T follicular helper cell (primary cell): ENCODE measurements at places on chromosomes 2 and 18.

DNA sequence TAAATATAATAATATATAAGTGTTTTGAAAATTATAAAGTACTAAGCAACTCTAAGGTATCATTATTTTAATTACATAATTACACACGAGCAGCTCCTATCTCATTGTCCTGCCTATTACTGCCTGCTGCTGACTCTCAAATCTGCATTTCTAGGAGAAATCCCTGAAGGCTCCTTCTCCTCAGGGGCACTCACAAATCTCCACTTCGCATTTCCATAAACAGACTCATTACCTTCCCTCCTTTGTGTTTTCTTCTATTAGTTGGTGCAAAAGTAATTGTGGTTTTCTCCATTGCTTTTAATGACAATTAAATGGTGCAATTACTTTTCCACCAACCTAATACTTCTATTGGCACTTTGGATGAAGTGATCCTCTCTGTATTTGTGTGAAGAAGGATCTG, 135.0 kb upstream of the HNMT start:
- no peak for DNase-seq

GRCh38 chr2:237517990-237518389, 30.9 kb downstream of the MLPH start:
- DNase-seq, result no peak

GRCh38 chr18:9466846-9467245, 8.5 kb upstream of the RALBP1 start:
- DNase-seq, result no peak

- no peak for DNase-seq
Observed at GRCh38 chr2:177241711-177242120, 22.8 kb downstream of the NFE2L2 start.

GRCh38 chr2:234995332-234996068, 43.7 kb downstream of the SH3BP4 start:
- DNase-seq, result no peak

DNA sequence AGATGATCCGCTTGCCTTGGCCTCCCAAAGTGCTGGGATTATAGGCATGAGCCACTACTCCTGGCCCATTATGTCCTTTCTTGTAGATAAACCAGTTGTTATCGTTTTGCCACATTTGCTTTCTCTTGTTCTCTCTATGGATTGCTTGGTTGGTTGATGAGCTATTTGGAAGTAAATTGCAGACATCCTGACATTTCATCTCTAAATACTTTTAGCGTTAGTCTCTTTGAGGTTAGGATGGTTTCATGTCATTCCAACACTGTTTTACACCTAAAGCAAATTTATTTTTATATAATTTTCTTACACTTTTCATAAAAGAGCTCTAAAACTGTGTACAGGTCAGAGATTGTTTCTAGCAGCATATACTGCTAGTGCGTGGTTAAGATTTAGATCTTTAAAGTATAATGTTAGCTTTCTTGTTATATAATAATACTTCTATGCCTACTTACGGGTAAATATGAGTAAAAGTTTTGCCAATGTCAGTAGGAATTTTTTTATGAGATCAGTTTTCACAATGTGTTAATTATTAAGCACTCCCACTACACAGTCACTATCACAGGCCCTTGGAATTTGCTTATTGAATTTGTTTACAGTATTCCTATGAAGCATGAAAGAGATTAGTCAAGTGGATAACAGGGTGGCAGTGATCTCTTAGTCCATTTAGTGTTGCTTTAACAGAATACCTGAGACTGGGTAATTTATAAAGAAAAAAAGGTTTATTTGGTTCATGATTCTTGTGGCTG, 10.3 kb downstream of the POLI start:
- DNase-seq, result no peak

DNA sequence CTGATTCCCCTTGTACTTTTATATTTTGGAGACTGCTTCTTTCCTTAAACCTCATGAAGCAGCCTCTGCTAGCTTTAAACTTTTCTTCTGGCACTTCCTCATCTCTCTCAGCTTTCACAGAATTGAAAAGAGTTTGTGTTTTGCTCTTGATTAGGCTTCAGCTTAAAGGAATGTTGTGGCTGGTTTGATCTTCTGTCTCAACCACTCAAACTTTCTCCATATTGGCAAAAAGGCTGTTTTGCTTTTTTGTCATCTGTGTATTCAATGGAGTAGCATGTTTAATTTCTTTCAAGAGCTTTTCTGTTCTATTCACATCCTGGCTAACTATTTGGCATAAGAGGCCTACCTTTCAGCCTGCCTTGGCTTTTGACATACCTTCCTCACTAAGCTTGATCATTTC, 36.3 kb upstream of the MSTN start:
- DNase-seq, result no peak

DNA sequence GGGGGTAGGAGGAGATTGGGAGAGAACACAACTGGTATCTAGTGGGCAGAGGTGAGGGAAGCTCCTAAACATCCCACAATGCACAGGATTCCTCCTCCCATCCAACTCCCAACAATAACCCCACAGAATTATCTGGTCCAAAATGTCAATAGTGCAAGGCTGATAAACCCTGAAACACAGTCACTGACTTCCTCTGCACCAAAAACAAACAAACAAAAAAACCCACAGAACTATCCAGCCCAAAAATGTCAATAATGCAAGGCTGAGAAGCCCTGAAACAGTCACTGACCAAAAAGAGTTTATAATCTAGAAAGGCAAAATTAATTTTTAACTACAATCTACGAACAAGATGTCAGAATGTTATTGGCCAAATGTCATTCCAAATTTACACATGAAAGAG, 9.8 kb downstream of the TMX3 start:
- DNase-seq, result no peak

GRCh38 chr18:54209471-54210180, 14.8 kb downstream of the MBD2 start:
- no peak for DNase-seq

DNA sequence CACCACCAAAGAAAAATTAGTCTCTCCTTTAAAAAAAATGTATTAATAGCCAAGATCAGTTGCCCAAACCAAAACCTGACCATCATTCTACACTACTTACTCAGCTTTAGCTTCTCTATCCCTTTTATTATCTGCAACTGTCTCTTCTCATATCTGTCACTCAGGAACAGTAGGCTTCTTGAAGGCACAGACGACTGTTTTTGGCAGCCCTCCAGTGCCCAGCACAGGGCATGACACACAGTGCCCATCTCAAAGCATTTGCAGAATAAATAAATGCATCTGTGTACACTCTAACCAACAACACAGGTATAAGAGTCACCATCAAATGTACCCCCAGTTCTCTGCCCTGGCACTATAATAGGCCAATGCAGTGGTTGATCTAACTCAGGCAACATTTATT, 117.2 kb downstream of the UXS1 start:
- DNase-seq, result no peak

- DNase-seq, result no peak
Observed at GRCh38 chr2:70897977-70898226, 37.8 kb upstream of the ATP6V1B1 start.

- DNase-seq, result no peak
Observed at GRCh38 chr2:100640431-100641124, 77.8 kb downstream of the PDCL3 start.

GRCh38 chr2:11945139-11946126, 199.0 kb downstream of the LPIN1 start:
- no peak for DNase-seq

DNA sequence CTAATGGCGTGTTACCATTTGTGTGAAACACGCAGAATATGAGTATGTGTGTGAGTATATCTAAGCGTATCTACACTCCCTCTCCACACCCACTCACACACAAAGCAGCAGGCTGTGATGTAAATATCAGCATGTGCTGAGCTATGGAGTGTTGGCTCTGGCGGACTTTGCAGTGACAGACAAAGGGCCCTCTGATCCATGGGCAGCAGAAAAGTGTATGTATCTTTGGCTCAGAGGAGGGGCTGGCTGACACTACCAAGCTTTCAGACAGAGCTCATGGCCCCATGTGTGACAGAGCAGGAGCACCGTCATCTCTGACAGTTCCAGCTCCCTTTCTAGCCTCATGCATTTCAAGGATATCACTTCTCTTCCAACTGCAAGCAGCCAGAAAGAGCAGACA, 57.2 kb upstream of the ASB18 start:
- no peak for DNase-seq

GRCh38 chr18:741931-742512, 29.6 kb upstream of the ENOSF1 start:
- no peak for DNase-seq

- no peak for DNase-seq
Observed at GRCh38 chr2:62736899-62737559, 31.5 kb downstream of the EHBP1 start.

- DNase-seq, result no peak
Observed at GRCh38 chr2:49444005-49444404, 289.7 kb upstream of the FSHR start.

- no peak for DNase-seq
Observed at GRCh38 chr2:118292991-118293390, 204.7 kb downstream of the INSIG2 start.

- DNase-seq, result no peak
Observed at GRCh38 chr18:26362021-26362420, 135.8 kb downstream of the TAF4B start.

DNA sequence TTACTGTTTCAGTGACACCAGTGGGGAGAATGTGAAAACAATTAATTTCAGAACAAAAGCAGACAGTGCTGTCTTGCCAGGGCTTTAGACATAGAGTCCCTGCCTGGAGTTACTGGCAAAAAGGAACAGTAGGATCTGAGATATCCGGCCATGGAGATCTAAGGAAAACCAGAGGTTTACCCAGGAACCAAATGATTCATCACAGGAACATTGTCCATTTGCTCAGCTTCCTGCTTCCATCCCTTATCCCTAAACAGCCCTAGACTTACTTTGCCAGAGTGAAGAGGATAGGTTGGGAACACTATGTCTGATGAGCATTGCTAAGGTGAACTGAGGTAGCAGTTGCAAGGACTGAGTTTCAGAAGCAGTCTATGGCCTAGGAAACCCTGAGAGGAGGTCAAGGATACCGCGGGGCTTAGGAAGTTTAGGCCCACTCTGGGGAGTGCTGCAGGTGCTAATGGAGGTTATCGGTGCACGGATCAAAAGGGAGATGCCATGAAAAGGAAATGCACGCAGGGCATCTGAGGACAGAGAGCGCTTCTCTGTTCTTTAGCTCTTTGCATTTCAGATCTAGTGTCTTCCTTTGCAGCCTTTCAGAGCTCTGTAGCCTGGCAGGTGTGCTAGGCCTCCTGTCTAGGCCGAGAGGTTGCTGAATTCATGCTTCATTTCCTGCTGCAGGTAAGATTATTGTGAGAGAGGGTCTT, 223.9 kb downstream of the CDCA7 start:
- DNase-seq, result no peak

DNA sequence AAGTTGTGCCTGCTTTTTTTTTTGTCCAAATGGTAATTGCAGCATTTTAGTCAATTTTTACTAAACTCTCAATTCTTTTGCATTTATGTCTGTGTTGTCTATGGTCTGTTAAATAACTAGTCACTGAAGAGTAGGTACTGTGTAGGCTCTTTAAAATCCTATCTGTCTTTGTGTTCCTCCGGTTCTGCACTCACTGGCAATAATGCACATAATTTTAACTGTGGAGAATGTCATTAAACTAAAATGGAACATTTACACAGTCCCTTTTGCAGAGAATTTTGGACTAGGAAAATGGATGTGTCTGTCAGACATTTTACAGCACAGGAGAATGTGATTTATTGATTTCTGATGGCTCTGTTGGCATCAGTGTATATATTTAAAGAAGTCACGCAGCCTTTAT, 116.6 kb downstream of the ASXL3 start:
- no peak for DNase-seq

DNA sequence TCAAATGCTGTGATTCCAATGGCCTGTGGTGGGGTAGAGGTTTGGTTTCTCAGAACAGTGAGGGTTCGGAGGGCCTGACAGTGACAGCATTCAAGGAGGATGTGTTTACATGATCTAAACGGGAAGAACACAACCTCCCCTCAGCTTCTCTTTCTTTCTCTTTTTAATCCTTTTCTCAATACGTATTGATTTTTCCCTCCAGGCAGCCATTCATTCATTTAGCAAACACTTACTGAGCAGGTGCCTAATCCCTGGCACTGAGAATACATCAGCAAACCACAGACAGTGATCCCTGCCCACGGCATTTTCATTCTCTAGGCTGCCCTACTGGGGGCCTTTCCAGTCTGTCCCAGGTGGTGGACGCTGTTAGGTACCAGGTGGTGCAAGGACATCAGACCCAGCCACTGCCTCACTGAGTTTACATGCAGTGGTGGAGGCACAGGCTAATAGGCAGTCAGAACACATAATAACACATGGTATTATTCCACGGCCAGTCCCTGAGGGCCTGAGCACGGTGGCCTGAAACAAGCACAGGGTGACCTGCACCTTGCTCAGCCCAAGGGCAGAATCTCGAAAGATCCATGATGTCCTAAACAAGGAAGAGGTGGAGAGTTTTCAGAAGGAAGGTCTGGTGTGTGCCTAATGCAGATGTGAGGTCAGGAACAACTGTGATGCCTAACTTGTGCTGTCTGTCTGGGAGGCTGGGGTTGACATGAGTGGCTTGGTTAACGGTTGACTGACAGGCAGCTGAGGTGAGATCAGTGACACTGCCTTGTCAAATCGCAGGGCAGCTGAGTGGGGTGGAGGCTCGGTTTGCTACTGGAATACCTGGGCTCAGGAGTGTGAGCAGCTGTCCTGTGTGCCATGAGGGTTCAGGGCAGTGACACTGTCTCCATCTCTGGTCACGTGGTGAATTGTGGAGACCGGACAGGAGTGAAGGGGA, 785.5 kb upstream of the HS6ST1 start:
- no peak for DNase-seq

DNA sequence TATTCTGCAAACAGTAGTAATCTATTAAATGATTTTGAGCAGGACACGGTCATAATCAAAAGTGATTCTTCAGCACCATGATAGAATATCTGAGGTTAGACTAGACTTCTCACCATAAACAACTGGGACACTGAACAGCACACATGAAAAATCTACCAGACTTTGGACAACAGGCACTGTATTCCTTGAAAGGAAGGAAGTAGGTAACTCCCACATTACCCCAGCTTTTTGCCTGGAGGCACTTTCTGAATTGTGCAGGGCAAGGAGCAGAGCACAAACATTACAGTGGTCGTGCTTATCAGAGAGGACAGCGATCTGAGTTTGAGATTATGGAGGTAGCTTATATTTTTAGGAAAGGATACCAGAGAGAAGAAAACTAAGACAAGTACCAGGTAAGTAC, 25.3 kb upstream of the IL1RL1 start:
- DNase-seq, result no peak

DNA sequence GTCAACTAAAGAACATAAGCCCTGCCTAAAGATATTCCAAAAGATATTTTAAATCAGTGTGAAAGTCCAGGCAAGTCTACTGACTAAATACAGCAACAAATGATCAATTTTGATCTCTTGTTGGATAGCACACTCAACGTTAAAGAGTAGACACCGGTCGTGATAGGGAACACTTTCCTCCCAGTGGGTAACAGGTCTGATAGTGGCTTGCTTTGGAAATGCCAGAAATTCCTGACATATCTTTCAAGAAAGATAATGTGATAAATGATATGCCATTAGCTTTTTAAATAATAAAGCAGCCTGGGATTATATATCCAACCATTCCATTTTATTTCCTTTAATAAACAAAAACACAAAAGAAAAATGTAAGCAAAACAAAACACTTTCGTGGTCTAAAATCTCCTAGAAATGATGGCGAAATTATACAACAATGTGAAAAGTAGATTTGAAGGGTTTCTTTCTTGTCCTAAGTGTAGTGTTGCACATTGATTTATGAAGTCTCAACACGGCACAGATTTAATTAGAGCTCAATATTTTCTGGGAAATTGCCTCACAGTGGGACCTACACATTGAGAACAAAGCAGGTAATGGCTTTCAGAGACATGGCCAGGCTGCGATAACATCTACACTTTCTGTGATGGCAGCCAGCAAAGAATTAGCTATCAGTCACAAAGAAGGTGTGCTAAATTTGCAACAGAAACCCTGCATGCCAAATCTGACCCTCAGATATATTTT, 158.6 kb downstream of the PPP1R1C start:
- no peak for DNase-seq
